ENCODE measurements at places on chromosomes 7 and 10. TPM values are rescaled to one million over a fixed set of nuclear protein-coding genes. Genes with fewer than 3 reads are reported as not detected.

Gene NUDT13
- total RNA-seq = 1.1 TPM

Gene BLVRA
- 32.3 TPM for total RNA-seq

Gene NUPR2
- not detected for total RNA-seq

Gene COL28A1
- under 0.01 TPM for total RNA-seq

Gene DRGX
- total RNA-seq = not detected

Gene SLC18A2
- total RNA-seq = not detected

Gene MET
- total RNA-seq = 68.0 TPM

Gene DMBT1
- not detected for total RNA-seq

Gene LLCFC1
- total RNA-seq = not detected

Gene SLC13A4
- total RNA-seq = not detected

Gene SEPTIN7
- 239 TPM for total RNA-seq

Gene NAT16
- total RNA-seq = not detected

DNA sequence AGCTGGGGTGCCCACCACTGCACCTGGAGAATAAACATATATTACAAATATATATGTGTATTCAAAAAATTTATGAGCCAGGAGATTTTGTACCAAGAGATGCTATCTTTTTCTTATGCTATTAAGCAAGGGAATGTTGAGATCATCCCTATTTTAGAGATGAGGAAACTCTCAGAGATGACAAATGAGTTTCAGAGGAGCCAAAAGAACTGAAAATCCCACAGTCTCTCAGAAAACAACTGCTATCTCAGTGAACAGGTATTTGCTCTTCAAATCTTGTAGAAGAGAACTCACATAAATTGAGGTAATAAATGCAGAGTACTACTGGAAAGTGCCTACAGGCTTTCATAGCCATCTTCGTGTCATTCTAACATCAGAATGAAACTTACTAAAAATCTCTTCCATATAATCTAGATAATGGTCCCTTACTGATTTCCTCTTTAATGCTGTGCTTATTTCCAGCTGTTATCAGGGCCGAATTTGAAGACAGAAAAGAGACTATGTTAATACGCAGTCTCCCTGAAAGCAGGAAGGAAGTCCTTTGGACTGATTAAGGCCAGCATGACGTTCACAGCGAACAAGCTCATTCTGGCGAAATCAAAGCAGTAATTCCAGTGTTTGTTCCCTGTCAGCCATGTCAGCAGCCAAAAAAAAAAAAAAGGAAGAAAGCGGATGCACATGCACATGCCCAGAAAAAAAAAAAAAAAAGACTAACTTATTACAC is 29.4 kb upstream of the ANAPC16 start:
- no peak overlapping the region for H3K4me3 ChIP-seq
- peak; percentile 41 for DNase-seq
- H3K4me1 ChIP-seq = no peaks in the 10 kb centered on the region
- H3K27ac ChIP-seq = no peak overlapping the region
- H3K36me3 ChIP-seq = peaks cover 7% of the 10 kb centered on the region

DNA sequence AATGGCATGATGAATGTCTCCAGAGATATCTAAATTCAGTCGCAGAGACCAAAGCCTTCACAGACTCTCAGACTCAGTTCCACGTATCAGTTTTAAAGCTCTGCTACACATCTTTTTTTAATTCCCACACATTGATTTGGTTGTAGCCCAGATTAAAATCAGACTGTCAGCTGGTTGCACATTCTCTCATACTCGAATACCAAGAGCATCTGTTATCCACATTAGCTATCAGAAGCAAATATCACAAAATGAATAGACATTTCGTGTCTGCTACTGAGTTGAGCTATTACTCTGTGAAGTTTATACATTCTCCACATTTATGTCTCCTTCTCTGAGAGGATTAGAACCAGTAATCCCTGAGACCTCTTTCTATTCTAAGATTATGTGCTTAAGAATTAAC is 229.2 kb downstream of the GPAM start:
- H3K4me3 ChIP-seq = no peak overlapping the region
- no peak overlapping the region for H3K27ac ChIP-seq
- no peaks in the 10 kb centered on the region for H3K27me3 ChIP-seq
- no peaks in the 10 kb centered on the region for H3K4me1 ChIP-seq
- DNase-seq = no peak
- no peaks in the 10 kb centered on the region for H3K36me3 ChIP-seq

GRCh38 chr7:99994819-99995218 is 19.0 kb upstream of the AZGP1 start:
- no peak overlapping the region for H3K27ac ChIP-seq
- no peak for DNase-seq
- H3K4me1 ChIP-seq = peaks cover 1% of the 10 kb centered on the region
- no peaks in the 10 kb centered on the region for H3K36me3 ChIP-seq
- H3K27me3 ChIP-seq = peaks cover 5% of the 10 kb centered on the region

DNA sequence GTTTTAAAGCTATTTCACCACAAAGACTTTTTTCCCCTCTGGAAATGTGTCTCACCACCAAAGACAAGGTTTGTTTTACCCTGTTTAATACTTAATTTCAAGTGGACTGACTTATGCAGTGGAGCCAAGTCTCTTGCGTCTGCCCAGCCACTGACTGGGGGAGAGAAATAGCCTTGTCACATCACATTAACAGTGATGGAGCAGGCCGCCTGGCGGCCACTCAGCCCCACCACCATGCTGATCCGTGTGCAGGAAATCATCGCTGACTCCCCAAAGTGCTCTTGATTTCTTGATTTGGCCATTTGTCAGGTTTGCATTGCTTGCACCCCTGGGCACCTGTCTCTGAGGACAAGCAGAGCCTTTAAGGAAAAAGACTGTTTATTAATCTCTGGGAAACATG is 334.1 kb downstream of the GLRX3 start:
- no peaks in the 10 kb centered on the region for H3K4me1 ChIP-seq
- H3K27ac ChIP-seq = no peak overlapping the region
- H3K36me3 ChIP-seq = no peaks in the 10 kb centered on the region
- no peak overlapping the region for H3K4me3 ChIP-seq
- H3K27me3 ChIP-seq = no peaks in the 10 kb centered on the region

- no peaks in the 10 kb centered on the region for H3K36me3 ChIP-seq
- no peak for DNase-seq
- H3K4me3 ChIP-seq = no peak overlapping the region
- peaks cover 13% of the 10 kb centered on the region for H3K4me1 ChIP-seq
These were observed 14.8 kb upstream of the LAMB1 start for GRCh38 chr7:108017776-108018151.

GRCh38 chr7:82559193-82559805 is 115.7 kb upstream of the CACNA2D1 start:
- peaks cover 5% of the 10 kb centered on the region for H3K4me1 ChIP-seq
- no peaks in the 10 kb centered on the region for H3K27me3 ChIP-seq
- H3K36me3 ChIP-seq = no peaks in the 10 kb centered on the region

- H3K36me3 ChIP-seq = no peaks in the 10 kb centered on the region
- H3K4me3 ChIP-seq = no peak overlapping the region
These were observed 289.3 kb downstream of the CELF2 start for GRCh38 chr10:11307004-11307403.

DNA sequence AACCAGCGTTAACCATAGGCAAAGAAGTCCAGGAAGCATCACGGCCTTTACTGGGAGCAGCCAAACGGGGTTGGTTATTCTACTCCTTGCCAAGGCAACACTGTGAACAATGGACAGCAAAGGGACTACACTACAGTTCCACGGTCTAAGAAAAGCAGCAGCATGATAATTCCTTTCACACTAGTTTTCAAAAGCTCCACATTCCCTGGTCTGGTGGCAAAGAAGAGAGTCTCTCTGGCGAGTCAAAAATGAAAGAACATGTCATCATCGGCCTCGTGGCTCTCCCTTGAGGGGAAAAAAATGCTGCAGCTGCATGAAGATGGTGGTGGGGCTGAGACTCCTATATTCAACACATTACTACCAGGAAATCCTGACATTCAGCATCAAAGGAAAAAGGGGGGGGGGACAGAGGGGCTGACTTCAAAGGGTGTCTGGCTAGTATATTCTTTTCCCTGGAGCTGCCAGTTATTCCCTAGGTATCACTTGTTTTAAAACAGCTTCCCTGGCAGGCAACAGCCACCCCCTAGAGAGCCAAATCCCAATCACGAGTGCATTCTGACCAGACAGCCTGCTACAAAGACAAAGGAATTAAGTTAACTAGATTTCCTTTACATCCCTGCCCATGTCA is 49.1 kb downstream of the SLC37A3 start:
- no peak overlapping the region for H3K4me3 ChIP-seq
- peaks cover 25% of the 10 kb centered on the region for H3K36me3 ChIP-seq
- peak; percentile 20 for DNase-seq

GRCh38 chr10:72509206-72509799 is 116.6 kb downstream of the MICU1 start:
- H3K4me1 ChIP-seq = no peaks in the 10 kb centered on the region
- no peak overlapping the region for H3K4me3 ChIP-seq
- no peaks in the 10 kb centered on the region for H3K27me3 ChIP-seq
- no peaks in the 10 kb centered on the region for H3K36me3 ChIP-seq
- H3K27ac ChIP-seq = no peak overlapping the region
- DNase-seq = peak; percentile 17

DNA sequence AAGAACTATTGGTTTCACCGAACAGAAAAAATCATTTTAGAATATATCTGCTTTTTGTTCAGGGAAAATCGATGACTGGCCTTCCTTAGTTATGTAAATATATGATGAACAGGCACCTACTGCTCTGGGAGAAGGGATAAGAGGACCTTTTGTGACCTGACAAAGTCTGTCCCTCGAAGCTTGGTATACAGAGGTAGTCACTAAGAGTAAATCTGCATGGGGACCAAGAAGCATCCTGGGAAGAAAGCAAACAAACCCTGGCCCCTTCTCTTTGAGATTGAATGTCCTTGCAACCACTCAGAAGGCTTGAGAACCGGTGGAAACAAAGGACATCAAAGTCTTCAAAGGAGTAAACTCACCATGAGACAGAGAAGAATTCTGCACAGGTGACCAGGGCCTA is 52.3 kb downstream of the SKIDA1 start:
- no peak for DNase-seq
- H3K27me3 ChIP-seq = no peaks in the 10 kb centered on the region
- H3K4me1 ChIP-seq = no peaks in the 10 kb centered on the region

DNA sequence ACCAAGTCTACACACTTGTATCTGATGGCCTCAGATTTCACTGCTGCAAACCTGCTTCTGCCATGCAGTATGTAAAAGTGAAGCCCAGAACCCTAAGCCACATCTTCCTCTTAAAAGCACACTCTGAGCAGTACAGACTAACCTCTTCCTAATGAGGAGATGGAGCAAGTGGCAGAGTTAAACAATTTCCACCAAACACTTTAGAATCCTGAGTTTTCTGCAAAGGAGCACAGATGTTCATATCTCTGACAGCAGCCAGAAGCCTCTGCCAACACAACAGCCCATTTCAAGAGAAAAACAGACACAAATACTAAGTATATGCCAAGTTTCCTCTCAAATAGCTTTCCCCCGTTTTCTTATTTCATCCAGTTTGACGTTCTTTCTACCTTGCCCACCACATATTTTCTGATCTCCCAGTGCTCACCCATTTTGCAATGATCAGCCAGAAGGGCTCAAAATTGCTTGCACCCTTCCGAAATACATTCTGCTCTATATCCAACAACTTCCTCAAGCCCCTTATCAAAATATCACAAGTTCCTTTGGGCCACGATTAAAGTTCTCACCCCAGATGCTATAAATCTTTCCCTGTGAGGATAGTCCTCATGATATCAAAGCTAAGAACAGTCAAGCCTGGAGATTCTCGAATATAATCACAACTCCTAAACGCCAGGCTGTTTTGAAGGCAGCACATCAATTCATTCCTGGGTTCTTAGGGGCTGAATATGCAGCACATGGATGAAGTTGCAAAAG is 27.5 kb downstream of the ELMO1 start:
- H3K27me3 ChIP-seq = no peaks in the 10 kb centered on the region
- no peak overlapping the region for H3K27ac ChIP-seq
- DNase-seq = no peak
- no peaks in the 10 kb centered on the region for H3K36me3 ChIP-seq
- no peaks in the 10 kb centered on the region for H3K4me1 ChIP-seq

DNA sequence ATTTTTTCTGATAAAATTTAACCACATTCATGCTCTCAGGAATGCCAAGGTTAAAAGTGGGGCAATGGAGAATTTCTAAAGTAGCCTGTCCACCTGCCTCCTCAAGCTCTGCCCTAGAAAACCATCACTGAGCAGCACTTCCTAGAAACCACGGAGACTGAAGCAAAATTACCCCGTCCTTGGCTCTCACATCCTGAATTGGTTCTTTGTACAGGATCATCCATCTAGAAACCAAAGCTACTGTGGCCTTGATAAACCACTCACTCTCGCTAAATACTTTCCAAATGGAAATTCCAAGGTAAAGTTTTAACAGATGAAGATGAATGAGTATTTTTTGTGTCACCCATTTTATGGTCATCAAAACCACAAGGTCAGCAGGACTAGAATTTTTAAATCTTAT is 96.6 kb downstream of the AVL9 start:
- no peak for DNase-seq
- no peak overlapping the region for H3K27ac ChIP-seq
- peaks cover 3% of the 10 kb centered on the region for H3K36me3 ChIP-seq
- H3K4me1 ChIP-seq = peaks cover 7% of the 10 kb centered on the region
- no peak overlapping the region for H3K4me3 ChIP-seq

DNA sequence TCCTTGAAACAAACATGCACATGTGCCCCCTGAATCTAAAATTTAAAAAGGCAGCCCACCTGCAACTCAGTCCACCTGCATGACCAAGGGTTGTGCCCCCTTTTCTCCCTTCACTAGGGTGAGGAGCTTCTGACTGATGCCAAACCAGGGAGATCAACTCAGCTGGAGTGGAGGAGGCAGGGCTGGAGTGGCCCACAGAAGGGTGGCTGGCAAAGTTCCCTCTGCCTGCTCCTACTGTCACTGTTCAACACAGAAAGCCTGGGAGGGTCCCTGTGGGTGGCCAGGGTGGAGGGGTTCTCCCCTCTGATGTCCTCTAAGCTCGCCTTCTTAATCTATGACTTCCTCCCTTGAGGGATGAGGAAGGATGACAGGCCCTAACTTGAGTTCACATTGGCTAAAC is 55.7 kb upstream of the ANTXRL start:
- no peak overlapping the region for H3K4me3 ChIP-seq
- no peak overlapping the region for H3K27ac ChIP-seq

DNA sequence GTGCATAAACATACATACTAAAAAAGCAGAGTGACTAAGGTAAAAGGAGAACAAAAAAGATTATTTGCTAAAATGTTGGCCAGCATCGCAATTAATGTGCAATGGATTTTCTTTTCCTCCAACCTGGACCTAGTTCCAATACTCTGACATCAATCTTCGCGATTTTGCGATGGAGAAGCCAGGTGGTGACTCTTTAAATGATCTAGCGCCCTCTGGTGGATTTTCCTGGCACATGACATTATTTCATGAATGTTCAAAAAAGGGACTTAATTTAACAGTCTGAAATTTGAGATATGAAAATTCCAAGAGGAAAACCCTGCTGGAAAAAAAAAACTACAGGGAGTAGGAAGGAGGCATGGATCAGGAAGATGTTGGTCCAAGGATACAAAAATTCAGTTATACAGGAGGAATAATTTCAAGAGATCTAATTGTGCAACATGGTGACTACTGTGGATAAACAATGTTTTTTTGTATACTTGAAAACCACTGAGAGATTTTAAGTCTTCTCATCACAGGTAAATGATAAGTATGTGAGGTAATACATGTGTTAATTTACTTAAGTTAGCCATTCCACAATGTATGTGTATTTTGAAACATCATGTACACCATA is 4.3 kb upstream of the KCNMA1 start:
- no peak overlapping the region for H3K27ac ChIP-seq
- H3K36me3 ChIP-seq = no peaks in the 10 kb centered on the region
- H3K4me3 ChIP-seq = no peak overlapping the region
- H3K4me1 ChIP-seq = no peaks in the 10 kb centered on the region

GRCh38 chr10:100510533-100511308 is 8.9 kb downstream of the SEC31B start:
- no peak overlapping the region for H3K27ac ChIP-seq
- H3K36me3 ChIP-seq = peaks cover 11% of the 10 kb centered on the region
- peak; percentile 27 for DNase-seq
- no peaks in the 10 kb centered on the region for H3K27me3 ChIP-seq
- no peaks in the 10 kb centered on the region for H3K4me1 ChIP-seq
- H3K4me3 ChIP-seq = no peak overlapping the region

Measured in IMR-90 (cell line).